ENCODE measurements at places on chromosomes 4 and X.

DNA sequence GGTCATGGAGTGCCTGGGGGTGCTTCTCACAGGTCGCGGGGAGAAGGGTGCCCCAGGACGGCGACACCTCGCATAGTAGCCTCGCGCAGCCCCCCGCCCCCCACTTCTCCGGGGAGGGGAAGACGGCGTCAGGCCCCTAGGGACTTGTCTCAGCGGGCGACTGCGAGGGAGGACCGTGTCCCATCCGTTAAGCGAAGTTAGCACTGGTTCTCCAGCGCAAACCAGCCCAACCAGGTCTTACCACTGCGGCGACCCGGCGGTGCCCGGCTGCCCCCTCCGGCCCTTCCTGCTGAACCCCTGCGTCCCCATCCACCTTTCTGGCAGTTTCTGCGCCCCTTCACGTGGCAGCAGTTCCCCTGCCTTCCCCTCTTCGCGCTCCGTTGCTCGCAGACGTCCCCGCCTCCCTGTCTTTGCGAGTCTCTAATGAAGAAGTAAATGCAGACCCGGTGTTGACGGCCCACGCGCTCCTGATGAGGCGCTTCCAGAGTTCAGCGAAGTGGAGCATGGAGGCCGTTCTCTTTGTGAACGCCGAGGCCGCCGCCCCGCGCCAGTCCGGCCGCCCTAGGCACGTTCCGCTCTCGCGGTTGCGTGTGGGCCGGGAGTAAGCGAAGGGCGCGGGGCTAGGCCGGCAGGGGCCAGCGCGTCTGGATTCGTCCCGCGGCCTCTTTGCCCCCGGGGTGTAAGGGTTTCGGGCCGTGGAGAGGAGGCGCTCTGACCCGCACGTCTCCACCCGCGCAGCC is 3.0 kb downstream of the SLIT2 start:
- DNase-seq, result no peak

GRCh38 chrX:154436374-154436982 is 476 bp upstream of the GDI1 start:
- DNase-seq, result no peak

DNA sequence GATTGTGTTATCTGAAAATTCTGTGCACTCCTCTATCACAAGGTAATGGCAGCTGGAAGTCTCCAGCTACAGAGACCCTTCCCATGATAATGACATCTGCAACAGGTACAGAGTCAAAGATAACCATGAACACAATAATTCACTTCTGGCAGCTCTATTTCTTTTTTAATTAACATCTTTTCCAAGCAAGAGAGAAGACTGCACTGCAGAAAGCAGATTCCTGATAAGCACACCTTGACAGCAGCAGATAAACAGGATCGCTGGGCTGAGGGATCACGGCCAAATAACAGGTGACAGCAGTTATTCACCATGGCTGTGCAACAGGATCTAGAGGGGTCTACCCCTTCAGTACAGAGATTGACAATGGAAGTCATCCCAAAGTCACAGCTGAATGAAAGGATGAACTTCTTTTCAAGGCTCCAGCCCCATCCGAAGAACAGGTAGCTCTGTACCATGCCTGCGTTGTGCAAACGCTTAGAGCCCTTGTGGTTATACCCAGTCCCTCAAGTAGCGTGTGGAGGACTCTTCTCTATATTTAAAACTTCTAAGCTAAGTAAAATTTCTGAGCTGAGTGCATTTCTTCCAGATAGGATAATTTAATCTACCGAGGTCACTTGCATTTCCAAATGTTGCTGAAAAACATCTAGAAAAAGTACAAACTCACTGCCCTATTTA is 66.7 kb downstream of the DCHS2 start:
- no peak for DNase-seq

- DNase-seq, result no peak
Observed at GRCh38 chrX:129525896-129526295, 2.6 kb upstream of the SMARCA1 start.

GRCh38 chr4:43238585-43238984 is 346.1 kb downstream of the GRXCR1 start:
- no peak for DNase-seq

DNA sequence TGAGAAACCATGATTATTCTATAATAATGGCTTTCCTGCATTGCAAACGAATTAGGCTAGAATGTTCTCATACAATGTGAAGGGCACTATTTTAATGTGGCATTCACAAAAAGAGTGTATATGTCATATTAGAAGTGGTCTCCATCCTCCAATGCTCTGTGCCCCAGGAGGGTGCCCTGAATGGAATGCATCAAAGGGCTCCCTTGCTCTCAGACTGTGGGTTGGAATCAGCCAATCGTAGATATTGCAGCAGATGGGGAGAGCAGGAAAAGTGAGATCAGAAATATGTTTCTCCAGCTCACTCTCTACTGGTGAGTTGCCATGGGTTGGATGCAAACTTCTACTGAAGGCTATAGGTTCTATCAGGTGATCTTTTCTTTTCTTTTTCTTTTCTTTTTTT is 11.9 kb upstream of the NSUN7 start:
- no peak for DNase-seq

Data from RCC 7860 (cell line).